Cerebellum (tissue), 4 donors: ENCODE measurements at places on chromosomes 7 and 10. TPM values are rescaled to one million over a fixed set of nuclear protein-coding genes. Genes with fewer than 3 reads are reported as not detected.

PHKG1 gene
- total RNA-seq, result 2.5 TPM

TUBAL3 gene
- total RNA-seq, result 0.27 TPM

DNA sequence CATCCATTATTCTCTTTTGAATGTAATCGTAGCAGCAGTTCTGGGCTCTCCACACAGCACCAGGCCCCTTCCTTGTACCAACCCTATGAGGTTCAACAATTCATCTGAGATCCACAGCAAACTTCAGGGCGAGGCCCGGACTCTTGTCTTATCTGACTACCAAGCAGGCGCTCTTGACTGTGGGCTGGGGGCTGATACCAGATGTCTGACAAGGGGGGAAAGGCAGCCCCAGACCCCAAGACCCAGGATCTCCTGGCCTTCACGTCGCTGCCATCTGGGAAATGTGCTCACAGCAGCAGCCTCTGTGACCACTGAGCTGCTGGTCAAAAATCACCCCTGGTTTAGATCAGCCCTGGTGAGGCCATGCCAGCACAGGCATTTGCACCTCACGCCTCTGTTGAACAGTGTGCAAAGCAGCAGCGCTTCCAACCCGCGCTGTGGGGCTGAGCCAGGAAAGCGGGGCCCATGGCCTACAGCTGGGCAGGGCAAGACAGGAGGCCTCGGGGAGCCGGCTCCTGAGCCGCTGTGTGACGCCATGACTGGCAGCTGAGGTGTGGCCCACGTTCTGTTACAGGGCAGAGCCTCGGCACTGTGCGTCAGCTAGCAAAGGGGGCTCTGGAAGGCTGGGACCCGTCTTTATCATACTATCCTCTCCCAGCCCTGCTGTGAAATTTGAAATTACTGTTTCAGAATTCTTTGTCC is 143.9 kb downstream of the PAXIP1 start:
- no peak for DNase-seq

GRCh38 chr7:151168003-151168786 is 701 bp upstream of the GBX1 start:
- DNase-seq, result no peak

DNA sequence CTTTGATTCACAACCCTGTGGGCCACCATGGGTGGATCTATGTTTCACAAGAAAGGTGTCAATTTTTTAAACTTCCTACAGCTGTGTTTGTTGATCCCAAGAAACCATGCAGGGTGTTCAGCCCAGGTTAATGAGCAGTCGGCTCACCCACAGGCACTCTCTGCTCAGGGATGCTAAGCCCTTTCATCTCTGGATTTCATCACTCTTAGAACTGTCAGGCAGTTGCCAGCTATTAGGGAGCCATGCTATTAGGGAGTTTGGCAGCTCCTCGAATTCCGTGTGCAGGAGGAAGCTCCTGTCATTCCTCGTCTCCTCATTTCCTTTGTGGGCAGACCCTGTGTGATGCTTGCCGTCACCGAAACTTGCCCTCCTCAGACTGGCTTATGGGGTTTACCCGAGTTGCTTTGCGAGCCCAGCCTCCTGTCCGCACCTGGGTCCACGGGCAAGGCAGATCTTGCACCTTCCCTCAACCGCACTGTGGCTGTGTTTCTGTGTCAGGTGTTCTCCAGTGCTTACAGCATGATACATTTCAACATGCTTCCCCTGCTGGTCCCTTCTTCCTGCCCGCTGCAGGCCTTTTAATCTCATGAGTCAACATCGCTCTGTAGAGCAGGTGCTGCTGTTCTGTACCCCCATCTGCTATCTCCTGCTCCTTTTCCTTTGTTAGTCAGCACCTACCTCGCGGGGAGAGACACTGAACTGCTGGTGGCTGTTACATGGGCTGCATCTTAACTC is 509.8 kb downstream of the SUGCT start:
- no peak for DNase-seq

DNA sequence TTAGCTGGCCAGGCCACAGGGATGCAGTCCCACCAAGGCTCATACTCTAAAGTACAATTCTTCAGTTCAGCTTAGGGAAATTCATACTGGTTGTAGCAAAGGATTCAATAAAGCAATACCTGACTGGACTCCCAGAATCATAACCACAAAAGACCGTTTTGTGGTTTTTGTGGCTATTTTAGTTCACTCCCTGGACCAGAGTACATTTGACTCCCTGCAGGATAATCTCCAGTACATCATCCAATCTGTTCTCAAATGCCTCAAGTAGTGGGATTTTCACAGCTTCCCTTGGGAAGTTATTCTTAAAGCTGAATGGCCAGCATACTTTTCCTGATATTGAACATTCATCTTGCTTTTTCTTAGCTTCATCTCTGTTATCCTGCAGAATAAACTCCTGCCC is 29.3 kb upstream of the YAE1 start:
- DNase-seq, result no peak

DNA sequence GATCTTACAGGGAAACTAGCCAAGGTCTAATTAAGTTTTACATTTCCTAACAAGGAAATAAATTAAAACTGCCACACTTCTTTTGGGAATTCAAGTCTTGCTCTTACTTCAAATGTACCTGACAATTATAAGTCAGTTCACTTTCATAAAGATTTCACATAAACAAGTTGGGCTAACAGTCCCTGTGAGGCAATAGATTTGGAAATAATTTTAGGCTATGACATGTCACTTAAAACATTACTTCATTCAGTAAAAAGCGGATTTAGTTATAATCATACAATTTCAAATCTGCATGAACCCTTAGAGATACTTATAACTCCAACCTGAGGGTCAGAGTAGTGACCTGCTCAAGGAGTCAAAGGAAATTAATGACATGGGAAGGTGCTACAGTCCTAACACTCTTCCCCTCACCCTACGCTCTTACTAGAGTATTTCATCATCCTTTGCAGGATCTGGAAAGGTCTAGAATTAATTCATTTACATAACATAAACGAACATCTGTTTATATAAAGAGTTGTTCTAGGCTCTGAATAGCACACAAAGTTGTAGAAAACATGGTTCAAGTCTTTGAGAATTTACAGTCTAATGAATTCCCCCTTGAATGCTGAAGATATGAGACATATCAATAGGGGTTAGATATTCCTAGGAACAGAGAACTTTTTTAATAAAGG is 32.3 kb upstream of the DNAJB12 start:
- no peak for DNase-seq

GRCh38 chr7:2120251-2120660 is 112.5 kb downstream of the MAD1L1 start:
- DNase-seq, result no peak

DNA sequence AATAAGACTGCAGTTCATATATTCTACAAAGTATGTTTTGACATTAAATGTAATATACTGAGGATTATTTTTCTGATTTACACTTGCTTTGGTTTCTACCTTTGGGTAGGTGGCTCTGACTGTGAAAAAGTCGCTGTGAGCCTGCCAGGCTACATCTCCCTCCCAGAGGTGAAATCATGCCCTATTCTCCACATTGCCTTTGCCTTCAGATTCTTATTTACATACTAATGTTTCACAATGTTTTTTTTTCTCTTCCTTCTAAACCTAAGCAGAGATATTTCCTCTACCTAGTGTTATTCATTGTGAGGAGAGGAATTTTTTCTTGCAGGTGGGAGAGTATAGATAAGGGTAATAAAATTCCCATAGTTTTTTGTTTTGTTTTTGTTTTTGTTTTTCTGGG is 111.5 kb upstream of the ANTXRL start:
- DNase-seq, result no peak

- DNase-seq, result peak; percentile 71
Measured at GRCh38 chr10:71396711-71397295, at the start of gene CDH23. TSS of gene CDH23 (plus strand) at chr10:71396920. CDS start at chr10:71439832, 42,912 bp downstream.
